ENCODE measurements at places on chromosomes 5 and 9.

DNA sequence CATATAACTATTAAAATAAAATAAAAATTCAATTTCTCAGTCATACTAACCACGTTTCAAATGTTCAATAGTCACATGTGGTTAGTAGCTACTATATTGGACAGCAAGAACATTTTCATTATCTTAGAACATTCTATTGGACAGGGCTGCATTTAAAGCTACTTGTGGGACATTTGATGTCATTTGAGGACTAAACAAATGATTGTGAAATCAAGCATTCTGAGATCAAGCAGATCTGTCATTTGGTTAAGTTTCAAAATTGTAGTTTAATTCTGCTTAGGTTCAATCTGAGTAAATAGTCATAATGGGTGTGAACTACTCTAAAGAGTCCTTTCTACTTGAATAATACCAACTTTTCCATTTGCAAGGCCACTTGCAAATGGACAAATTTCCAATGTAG is 226.9 kb upstream of the C9orf72 start:
- DNase-seq = no peak
- H3K27ac ChIP-seq = no peak overlapping the region
- no peaks in the 10 kb centered on the region for H3K27me3 ChIP-seq
- H3K4me3 ChIP-seq = no peak overlapping the region
- no peaks in the 10 kb centered on the region for H3K4me1 ChIP-seq
- H3K36me3 ChIP-seq = no peaks in the 10 kb centered on the region

- no peaks in the 10 kb centered on the region for H3K36me3 ChIP-seq
- H3K4me3 ChIP-seq = no peak overlapping the region
- H3K4me1 ChIP-seq = no peaks in the 10 kb centered on the region
- no peaks in the 10 kb centered on the region for H3K27me3 ChIP-seq
- H3K27ac ChIP-seq = no peak overlapping the region
These were observed 314.9 kb downstream of the DRD1 start for GRCh38 chr5:175129121-175129520.

GRCh38 chr9:18978188-18978587 is 54.8 kb downstream of the SAXO1 start:
- no peaks in the 10 kb centered on the region for H3K27me3 ChIP-seq
- H3K36me3 ChIP-seq = no peaks in the 10 kb centered on the region
- H3K4me1 ChIP-seq = no peaks in the 10 kb centered on the region
- DNase-seq = no peak
- H3K27ac ChIP-seq = no peak overlapping the region

DNA sequence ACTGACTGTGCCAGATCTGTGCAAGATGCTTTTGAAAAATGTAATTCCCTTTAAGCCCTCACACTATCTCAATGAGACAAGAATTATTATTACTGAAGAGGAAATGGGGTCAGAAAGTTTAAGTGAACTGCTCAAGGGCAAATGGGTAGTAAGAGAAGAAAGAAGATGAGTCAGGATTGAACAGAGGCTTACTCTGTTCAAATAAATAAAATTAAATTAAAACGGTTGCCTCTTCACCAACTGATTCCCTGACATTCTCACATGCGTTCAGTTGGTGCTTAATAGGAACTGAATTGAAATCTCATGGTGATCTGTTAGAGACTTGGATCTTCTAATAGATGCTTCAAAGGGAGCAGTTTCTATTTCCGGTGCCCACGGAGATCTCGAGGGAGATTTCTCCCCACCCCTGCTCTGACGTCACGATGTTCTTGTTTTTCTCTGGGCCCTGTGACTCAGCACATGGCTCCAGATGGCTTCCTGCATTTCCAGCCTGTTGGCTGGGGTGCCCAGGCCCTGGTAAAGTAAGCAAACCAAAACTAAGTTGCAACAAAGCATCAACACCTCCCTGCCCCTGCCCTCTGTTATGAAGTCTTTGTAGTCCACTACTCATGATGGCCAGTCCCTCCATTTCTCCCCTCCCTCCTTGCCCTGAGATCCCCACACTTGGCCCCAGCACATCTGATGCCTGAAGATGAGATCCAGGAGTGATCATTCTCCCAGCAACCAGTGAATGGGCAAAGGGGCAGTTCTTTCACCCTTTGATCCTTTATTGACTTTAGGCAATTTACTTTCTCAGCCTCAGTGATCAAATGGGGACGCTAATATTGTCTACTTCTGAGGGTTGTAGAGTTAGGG is 106.1 kb upstream of the CPEB4 start:
- H3K27me3 ChIP-seq = no peaks in the 10 kb centered on the region
- peak; percentile 73 for DNase-seq
- H3K27ac ChIP-seq = peak overlapping the region; percentile 71

DNA sequence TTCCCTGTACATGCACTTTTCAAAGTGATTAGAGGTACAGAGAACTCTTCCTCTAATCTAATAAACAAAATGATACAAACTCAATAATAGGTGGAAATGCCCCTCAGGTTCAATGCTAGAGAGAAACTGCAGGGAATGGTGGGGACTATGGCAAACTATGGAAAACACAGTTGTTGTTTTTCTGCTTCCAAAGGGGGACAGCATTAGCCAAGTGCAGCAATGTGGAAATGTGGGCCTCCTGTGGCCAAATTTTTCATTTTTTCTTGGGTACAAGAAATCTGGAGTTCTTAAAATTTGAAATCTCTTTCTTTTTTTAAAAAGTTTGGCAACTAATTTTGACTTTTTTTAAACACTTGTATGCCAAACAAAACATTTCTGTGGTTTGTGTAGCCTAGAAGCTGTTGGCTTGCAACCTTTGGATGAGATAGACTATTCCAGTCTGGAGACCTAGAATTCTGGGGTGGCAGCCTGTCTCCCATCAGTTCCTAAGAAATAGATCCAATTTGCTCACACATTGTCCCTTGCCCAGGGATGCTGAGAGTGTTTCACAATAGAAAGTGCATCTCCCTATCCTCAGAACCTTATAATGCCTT is 218.6 kb downstream of the PAPPA start:
- no peaks in the 10 kb centered on the region for H3K4me1 ChIP-seq
- no peak overlapping the region for H3K27ac ChIP-seq
- no peak overlapping the region for H3K4me3 ChIP-seq
- no peaks in the 10 kb centered on the region for H3K36me3 ChIP-seq

GRCh38 chr9:37383876-37384746 is 38.4 kb upstream of the GRHPR start:
- no peaks in the 10 kb centered on the region for H3K27me3 ChIP-seq
- H3K4me3 ChIP-seq = no peak overlapping the region
- no peaks in the 10 kb centered on the region for H3K36me3 ChIP-seq
- no peaks in the 10 kb centered on the region for H3K4me1 ChIP-seq
- no peak overlapping the region for H3K27ac ChIP-seq
- DNase-seq = no peak

GRCh38 chr5:76978869-76979268 is 26.0 kb downstream of the CRHBP start:
- no peak overlapping the region for H3K27ac ChIP-seq
- no peak for DNase-seq
- peaks cover 6% of the 10 kb centered on the region for H3K4me1 ChIP-seq
- H3K27me3 ChIP-seq = no peaks in the 10 kb centered on the region
- no peak overlapping the region for H3K4me3 ChIP-seq
- no peaks in the 10 kb centered on the region for H3K36me3 ChIP-seq

DNA sequence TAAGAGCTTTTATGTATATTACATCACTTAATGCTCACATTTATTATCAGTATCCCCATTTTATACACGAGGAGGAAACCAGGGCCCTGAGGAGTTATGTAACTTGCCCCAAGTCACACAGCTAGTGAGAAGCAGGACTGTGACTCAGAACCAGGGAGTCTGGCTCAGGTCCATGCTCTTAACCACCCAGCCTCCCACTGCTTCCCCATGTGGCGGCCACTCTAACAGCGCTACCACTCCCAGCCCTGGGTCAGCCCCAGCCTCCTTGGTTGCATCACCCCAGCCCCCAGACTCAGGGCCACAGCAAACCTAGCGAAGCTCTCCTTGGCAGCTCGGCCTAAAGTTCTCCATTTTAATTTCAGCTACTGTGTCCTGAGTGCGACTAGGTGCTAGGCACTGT is 159.1 kb downstream of the PAX5 start:
- no peak overlapping the region for H3K27ac ChIP-seq
- no peak for DNase-seq
- no peaks in the 10 kb centered on the region for H3K4me1 ChIP-seq
- no peaks in the 10 kb centered on the region for H3K36me3 ChIP-seq

DNA sequence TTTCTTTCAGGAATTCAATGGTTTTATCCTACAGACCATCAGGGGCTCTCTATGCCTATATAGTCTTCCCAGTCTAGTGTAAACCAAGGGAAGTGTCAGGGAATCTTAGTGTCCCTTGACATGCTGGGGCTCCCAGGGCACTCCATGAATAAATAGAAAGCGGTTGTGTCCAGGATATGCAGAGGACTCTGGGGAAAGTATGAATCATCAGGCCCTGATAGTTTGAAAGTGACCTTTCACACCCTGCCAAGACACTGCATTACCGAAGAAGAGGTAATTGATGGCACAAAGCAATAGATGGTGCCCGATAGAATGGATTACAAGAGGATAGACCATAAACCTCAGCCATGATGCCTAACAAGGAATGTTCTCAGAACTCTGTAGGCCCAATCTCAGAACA is 163.3 kb upstream of the DAPK1 start:
- no peaks in the 10 kb centered on the region for H3K36me3 ChIP-seq
- peaks cover 10% of the 10 kb centered on the region for H3K4me1 ChIP-seq
- no peak overlapping the region for H3K4me3 ChIP-seq
- peaks cover 8% of the 10 kb centered on the region for H3K27me3 ChIP-seq

- H3K27me3 ChIP-seq = no peaks in the 10 kb centered on the region
- H3K4me1 ChIP-seq = no peaks in the 10 kb centered on the region
- H3K27ac ChIP-seq = no peak overlapping the region
- no peaks in the 10 kb centered on the region for H3K36me3 ChIP-seq
These were observed 22.4 kb upstream of the HACD4 start for GRCh38 chr9:21053851-21054250.

GRCh38 chr5:61582887-61583286 is 250.8 kb downstream of the ZSWIM6 start:
- H3K27me3 ChIP-seq = no peaks in the 10 kb centered on the region
- H3K36me3 ChIP-seq = no peaks in the 10 kb centered on the region
- DNase-seq = no peak
- peaks cover 33% of the 10 kb centered on the region for H3K4me1 ChIP-seq

DNA sequence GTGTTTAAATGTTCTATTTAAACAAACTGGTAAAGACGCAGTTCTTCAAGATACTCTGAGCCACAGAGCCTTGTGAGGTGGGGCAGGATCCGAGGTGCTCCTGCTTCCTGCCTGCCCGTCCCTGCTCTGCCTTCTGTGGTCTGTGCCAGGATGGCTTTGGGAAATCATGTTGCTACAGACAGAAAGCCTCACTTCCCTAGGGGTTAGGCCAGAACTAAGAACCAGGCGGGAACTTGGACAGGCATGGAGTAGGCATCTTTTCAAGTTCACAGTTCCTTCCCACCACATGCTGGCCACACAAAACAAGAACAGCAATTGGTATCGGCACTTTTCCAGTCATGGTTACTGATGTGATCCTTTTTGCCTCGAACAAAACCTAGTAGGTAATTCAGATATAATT is 67.7 kb upstream of the SPOCK1 start:
- H3K27ac ChIP-seq = peak overlapping the region; percentile 59
- H3K4me1 ChIP-seq = peaks cover 31% of the 10 kb centered on the region
- H3K36me3 ChIP-seq = no peaks in the 10 kb centered on the region
- DNase-seq = no peak
- no peaks in the 10 kb centered on the region for H3K27me3 ChIP-seq
- no peak overlapping the region for H3K4me3 ChIP-seq

GRCh38 chr5:95868136-95868535 is 45.6 kb upstream of the GLRX start:
- no peak overlapping the region for H3K27ac ChIP-seq
- no peak overlapping the region for H3K4me3 ChIP-seq
- peaks cover 31% of the 10 kb centered on the region for H3K4me1 ChIP-seq
- H3K36me3 ChIP-seq = no peaks in the 10 kb centered on the region
- H3K27me3 ChIP-seq = no peaks in the 10 kb centered on the region
- DNase-seq = no peak

DNA sequence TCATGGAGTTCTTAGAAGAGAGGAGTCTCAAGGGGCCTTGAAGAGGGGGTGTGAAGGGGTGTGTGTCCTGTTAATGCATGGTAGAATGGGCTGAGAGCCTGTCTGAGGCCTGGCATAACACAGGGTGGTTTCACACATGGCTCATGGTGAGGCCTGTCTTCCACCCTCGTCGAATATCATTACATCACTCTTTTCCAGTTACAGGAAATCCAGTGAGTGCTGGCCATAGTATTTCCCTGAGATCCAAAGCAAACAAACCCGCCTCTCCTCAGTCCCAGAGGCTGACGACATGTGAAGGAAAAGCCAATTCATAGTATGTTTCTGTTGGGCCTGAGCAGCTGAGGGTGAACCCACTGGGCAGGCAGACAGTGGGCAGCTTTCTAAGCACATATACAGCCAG is 159.4 kb upstream of the NR3C1 start:
- H3K27me3 ChIP-seq = no peaks in the 10 kb centered on the region
- no peak for DNase-seq
- H3K27ac ChIP-seq = peak overlapping the region; percentile 59
- H3K36me3 ChIP-seq = no peaks in the 10 kb centered on the region

DNA sequence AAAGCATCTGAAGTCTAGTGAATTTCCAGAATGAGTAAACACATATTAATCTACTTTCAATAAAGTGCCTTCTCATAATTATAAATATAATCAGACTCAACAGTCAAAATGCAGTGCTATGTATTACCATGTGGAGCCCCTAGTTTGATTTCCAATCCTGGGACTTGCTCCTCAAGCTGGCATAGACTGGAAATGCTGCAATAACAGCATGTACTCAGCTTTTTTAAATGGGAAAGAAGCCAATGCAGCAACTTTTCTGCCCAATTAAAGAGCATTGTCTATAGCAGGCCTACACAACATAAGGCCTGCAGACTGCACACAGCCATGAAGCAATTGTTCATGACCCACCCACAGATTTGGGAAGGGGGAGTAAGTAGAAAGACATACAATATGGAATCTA is 103.2 kb downstream of the NR2F1-AS1 start:
- no peaks in the 10 kb centered on the region for H3K4me1 ChIP-seq
- no peak for DNase-seq
- no peaks in the 10 kb centered on the region for H3K36me3 ChIP-seq

GRCh38 chr9:71487061-71487460 is 281.3 kb downstream of the CEMIP2 start:
- H3K4me1 ChIP-seq = no peaks in the 10 kb centered on the region
- peaks cover 10% of the 10 kb centered on the region for H3K27me3 ChIP-seq
- H3K27ac ChIP-seq = no peak overlapping the region
- H3K4me3 ChIP-seq = no peak overlapping the region

DNA sequence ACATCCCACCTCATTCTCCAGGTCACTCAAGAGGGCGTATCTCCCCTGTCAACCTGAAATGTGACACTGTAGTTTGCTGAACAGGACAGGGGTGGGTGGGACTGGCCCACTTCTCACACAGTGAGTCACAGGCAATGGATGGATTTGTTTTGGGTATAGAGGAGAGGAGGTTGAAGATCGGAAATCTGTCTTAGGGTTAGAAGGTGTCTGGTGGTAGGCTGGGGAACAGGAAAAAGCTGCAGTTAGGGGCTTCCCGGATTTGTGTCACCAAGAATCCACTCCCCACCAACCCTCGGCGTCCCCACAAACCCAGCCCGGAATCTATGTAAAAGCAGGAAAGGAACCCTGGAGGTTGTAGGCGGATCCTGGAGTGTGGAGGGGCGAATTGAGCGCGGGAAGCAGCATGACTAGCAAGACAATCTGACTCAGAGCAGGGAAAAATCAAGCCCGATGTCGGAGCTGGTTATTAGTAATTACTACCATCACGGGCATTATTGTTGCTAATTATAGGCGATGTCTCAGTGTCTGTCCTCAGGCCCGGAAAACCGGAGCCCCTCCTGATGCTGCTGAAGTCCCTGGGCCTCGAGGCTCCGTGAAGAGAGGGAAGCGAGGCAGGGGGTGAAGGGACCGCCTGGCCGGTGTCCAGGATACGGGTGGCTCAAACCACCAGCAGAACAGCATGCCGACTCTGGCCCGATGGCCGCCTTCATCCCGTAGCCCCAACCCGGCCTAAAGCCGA is 1.7 kb upstream of the IRX1 start:
- H3K36me3 ChIP-seq = no peaks in the 10 kb centered on the region
- no peak overlapping the region for H3K4me3 ChIP-seq
- H3K4me1 ChIP-seq = peaks cover 11% of the 10 kb centered on the region
